ENCODE measurements at places on chromosomes 3 and 15.
A peak's percentile ranks its signal among the peaks of the same experiment; 100 is the strongest.

DNA sequence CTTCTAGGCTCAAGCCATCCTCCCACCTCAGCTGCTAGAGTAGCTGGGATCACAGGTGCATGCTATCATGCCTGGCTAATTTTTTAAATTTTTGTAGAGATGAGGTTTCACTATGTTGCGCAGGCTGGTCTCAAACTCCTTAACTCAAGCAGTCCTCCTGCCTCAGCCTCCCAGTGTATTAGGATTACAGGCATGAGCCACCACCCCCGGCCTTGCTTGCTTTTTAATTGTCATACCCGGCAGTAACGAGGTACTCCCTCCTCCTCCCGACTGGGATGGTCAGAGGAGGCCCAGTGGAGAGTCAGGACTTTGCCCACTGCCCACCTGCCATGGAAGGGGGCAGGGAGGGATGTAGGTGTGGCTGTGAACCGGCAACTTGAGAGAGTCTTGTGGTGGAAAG is 4.5 kb downstream of the NOX5 start:
- no peak for DNase-seq

- no peak for DNase-seq
These were observed 12.2 kb downstream of the EIF4E3 start for GRCh38 chr3:71713041-71713440.

DNA sequence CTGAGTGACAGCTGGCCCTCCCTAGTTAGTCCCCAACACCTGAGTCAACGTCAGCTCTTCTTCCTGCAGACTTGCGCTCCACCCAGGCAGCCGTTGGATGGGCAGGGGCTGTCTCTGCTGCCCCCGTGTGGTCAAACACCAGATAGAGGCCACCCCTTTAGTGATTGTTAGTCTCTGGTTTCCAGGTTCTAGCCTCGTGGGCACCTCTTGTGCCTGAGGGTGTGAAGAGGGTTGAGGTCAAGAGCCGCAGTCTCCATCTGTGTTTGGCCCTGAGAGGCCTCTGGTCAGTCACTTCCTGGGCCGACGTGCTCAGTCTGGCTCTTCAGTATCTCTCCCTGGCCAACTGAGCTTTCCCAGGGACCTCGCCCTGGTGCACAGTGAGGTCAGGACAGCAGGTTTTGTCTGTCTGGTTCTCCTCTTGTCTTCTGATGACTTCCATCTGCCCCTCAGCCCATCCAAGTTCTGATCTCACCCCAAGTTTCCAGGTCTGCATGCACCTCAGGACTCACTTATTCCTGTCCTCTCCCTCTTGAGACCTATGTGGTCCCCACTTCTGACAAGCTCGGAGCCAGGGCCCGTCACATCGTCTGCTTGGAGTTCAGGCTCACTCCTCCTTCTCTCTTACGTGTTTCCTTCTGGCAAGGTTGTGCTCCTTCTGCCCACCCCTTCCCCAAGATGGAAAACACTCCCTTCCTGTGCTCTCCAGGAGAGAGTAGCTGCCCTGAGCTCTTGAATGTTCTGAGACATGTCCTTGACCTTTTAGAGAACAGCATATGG is 20.9 kb downstream of the CD276 start:
- peak; percentile 81 for DNase-seq

- peak; percentile 71 for DNase-seq
These were observed 152.9 kb downstream of the ATP10A start for GRCh38 chr15:25710184-25710583.

DNA sequence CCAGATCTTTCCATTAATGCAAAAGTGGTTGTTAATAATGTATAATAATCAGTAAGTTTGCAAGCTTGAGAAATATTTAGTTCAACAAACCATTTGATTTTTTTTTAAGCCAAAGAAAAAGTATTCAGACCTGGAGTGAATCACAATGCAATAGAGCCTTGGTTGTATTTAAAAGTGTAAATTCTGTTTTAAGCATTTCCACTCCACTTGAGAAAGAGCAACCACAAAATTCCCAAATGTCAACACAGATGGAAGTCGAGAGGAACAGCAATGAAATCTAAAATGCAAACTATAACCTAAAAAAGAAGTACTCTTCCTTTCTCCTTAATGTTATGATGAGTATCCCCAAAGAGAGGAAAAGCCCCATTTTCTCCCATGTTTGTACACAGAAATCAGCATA is 20.2 kb downstream of the GBE1 start:
- no peak for DNase-seq

DNA sequence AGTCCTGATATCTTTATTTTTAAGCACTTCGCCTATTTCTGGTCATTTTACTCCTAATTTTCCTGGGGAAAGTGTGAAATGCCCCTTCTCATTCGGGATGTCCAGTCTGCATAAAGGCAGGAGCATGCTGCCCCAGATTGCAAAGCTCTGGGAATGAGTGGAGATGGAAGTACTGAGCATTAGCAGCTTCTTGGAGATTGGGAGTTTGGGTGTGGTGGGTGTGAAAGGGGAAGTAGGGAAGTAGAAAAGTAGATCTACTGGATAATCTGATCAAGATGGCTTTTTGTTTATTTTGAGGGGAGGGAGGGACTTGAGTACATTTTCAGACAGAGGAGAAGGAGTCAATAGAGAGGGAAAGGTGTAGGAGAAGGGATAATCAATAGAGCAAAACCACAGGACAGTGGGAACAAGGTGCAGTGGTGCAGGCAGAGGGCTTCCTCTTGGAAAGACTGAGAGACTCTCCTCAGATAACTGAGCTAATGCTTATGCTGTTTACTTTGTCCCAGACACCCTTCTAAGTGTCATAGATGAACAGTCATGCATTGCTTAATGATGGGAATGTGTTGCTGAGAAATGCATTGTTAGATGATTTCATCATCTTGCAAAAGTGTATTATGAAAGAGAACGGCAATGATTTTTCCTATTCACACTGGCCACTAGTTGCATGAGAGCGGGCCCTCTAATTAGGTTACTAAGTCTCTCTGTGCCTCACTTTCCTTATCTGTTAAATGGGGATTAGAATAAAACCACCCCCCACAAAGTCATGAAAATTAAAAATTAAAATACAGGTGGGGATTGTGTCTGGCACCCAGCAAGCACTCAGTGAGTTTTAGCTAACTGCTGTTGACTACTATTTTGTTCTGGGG is 45.5 kb downstream of the PHLDB2 start:
- DNase-seq: no peak

GRCh38 chr15:63931556-63931955 is 97.8 kb upstream of the HERC1 start:
- DNase-seq: no peak

DNA sequence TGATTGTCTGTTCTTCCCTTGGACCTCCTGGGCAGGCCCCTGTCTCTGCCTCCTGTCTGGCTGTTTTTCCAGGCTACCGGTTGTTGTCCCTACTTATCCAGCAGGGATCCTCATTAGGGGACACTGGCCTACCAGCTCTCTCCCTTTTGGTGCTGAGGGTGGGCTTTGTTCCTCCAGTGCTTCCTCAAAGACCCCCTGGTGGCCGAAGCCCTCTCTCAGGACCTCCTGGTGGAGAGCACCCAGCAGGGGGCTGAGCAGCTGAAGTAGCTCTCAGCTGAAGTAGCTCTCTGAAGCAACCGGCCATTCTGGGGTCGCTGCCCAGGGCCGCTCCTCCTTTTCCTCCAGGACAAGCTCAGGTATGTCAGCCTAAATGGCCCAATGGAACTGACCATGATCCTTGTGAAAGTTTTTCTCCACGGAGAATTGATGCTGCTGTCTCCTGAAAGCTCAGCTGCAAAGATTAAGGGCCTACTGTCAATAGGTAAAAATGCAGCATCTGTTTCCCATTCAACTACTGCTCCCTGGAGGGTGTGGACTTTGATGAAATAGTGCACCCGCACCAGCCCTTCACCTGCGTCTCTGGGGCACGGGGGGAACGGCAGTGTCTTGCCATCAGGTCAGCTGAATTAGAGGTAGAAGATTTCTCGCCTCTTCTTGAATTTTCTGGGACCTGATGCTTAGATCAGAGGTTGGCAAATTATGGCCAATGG is 27.6 kb downstream of the ARNT2 start:
- DNase-seq: no peak

GRCh38 chr3:152232001-152232400 is 36.7 kb upstream of the MBNL1 start:
- DNase-seq: no peak

DNA sequence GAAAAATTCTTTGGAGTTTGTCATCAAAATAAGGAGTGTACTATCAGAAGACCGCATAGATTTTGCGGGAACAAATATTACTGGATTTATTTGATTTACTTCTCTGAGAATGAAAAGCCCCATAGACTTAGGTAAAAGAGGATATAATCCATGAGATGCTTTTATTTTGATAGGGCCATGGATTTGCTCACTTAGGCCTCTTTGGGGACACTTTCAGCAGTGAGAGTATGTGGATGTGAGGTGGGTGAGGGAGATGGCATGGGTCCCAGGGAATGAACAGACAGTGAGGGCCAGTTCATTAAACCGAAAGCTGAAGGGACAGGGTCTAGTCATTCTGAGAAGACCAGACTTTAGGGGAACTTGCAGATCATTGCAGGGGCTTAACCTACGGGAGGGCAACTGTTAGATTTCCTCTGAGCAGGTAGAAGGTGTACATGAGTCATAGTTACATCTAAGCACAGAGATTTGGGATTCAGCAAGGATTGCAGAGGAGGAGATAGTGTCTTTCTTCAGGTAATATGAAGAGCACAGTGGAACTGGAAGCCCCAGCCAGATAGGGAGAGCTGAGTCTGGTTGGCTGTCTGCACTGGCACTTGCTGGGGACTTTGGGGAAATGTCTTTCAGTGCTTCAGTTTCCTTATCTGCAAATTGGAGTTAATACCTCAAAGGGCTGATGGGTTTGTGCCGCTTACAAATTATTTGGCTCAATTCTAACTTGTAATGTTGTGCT is 30.8 kb downstream of the SH3GL3 start:
- no peak for DNase-seq

GRCh38 chr15:77413699-77414349 is 6.1 kb downstream of the PEAK1 start:
- DNase-seq: no peak

- DNase-seq: no peak
These were observed 49.3 kb downstream of the STRIT1 start for GRCh38 chr3:155244216-155244615.

GRCh38 chr15:40949756-40950207 is 3.5 kb upstream of the CHAC1 start:
- no peak for DNase-seq

DNA sequence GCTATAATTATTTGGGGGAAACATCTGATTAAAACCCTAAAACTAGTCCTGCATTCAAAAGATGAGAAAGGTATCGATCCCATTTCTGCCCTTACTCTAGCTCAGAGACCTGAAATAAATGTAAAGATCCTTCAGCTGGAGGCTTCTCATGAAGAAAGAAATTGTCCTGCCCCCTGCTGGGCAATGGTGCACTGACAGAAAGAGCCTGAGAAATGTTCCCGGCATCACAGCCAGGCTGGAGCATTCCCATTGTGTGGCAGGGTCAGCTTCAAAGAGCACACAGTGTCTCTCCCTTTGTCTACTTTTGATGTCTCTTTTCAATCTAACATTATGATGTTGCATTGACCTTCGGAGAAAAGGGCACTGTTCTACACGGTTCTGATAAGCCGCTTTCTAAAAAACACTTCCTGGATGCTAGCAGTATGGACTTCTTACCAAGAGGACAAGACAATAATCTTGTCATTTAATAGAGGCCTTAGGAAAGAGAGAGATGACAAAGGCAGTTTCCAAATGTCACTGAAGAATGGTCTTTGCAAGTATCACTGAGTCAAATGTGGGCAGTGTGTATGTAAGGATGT is 287.5 kb downstream of the MAGI1 start:
- DNase-seq: peak; percentile 18

GRCh38 chr3:140505876-140506275 is 172.0 kb upstream of the TRIM42 start:
- no peak for DNase-seq

GRCh38 chr15:34673241-34673640 is 81.6 kb downstream of the GJD2 start:
- no peak for DNase-seq

DNA sequence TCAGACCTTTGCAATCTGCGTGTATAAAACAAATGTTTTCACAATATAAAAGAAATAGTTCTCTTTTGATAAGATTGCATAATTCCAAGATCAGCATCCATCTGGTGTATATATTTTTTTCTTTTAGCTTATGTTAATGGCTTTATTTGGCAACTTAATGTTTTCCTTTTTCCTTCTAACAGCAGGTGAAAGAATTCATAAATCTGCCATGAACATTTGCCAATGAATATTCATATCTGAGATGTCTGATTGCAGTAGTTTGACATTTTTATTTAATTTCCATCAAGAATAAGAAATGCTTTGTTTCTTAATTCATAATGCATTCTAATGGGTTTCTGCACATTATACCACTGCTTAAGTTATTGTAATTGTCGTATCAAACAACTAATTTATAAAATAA is 184.4 kb upstream of the ROBO2 start:
- no peak for DNase-seq

DNA sequence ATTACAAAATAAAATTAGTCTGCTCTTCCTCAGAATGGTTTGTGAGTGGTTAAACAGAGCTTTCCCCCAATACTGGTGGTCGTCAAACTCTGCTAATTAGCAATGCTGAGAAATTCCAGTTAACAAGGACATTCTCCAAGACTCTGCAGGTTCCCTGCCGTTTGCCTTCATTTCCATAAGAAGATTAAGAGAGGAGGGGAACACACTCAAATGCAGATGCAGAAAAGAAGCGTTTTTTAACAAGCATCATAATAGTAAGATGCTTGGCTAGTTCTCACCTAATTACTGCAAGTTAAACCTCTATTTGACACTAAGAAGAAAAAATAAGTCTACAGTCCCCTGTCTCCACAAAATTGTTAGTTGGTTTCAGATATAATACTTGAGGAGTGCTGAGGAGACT is 3.7 kb upstream of the SOX2 start:
- DNase-seq: no peak

DNA sequence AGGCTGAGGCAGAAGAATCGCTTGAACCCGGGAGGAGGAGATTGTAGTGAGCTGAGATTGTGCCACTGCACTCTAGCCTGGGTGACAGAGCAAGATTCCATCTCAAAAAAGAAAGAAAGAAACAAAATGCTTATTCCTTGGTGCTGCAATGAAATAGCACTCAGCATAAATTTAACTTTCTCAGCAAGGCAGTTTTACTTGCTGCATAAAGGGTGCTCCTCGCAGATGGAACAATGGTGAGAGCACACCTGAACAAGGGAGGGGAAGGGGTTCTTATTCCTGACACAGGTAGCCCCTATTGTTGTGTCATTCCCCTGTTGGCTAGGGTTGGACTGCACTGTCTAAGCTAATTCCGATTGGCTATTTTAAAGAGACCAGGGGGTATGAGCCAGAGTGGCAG is 17.1 kb downstream of the PAK2 start:
- no peak for DNase-seq

DNA sequence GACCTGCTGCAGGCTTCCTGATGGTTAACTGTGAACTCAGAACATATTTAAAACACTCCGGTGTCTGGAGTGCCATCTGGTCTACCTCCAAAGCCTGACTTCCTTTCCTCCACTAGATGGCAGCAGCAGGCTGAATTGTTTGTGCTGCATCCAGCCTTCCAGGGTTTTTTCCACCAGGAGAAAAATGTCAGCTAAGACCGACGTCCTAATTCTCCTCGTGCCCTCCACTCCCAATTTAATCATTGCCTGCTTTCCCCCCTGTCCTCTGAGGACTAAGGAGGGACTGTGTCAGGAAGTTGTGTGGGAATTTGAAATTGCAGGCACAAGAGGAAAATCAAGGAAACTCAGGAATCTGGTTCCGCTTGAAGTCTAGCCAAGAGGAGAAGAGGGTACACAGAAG is 165.2 kb upstream of the UMPS start:
- DNase-seq: peak; percentile 62

- DNase-seq: no peak
These were observed 3.1 kb downstream of the RBP2 start for GRCh38 chr3:139473155-139473771.

- no peak for DNase-seq
These were observed 100.2 kb upstream of the RPL32 start for GRCh38 chr3:12941495-12942023.

GRCh38 chr3:67460841-67461510 is 193.4 kb downstream of the SUCLG2 start:
- DNase-seq: no peak
